Esophagus squamous epithelium (tissue), 5 donors: ENCODE measurements at places on chromosomes 7 and 10.

- DNase-seq, result no peak
Measured at GRCh38 chr7:153523320-153524015, 528.7 kb upstream of the DPP6 start.

DNA sequence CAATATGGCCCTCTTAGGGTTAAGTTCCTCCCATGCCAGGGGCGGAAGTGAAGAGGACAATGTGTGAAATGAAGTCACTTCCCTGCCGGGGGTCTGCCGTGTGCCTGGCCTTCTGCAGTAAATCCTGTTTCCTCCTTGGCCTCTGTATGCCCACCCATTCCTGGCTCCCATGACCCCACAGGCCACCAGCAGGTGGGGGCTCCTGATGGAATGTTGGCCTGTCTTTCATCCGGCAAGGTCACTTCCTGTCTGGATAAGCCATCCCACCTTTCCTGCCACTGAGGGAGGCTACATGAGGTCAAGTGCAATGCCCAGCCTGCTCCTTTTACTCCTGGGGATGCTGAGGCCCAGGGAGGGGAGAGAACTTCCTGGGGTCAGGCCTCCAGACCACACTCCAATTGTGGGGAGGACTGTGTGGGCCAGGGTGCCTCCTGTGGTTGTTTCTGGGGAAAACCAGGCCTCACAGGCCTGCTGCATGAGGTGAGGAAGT, 22.3 kb downstream of the PALD1 start:
- no peak for DNase-seq

DNA sequence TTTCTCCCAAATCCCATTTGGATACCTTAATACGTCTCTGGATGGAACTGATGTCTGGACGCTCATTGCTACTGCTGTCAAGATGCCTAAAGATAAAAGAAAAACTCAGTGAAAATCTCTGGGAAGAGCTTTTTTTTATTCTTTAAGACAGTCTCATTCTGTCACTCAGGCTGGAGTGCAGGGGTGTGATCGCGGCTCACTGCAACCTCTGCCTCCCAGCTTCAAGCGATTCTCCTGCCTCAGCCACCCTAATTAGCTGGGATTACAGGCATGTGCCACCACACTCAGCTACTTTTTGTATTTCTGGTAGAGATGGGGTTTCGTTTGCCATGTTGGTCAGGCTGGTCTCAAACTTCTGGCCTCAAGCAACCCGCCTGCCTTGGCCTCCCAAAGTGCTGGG, 102.2 kb downstream of the NT5C2 start:
- DNase-seq, result no peak

DNA sequence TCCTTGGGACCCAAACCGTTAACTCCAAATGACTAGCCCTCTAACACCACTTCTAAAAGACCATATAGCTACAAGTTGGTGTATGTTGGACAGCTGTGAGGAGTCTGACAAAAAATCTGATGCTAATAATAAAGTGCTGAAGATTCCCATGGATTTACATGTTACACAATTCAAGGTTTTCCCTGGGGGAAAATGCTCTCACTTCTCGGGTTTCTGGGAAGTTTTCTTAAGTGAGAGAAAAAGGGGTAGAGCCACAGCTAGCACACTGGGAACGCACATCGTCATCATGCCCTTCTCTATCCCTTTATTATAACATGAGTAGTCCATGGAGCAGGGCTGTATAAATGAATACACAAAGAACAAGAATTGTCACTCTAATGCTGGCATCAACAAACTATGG, 162.1 kb downstream of the CHCHD3 start:
- DNase-seq, result no peak

DNA sequence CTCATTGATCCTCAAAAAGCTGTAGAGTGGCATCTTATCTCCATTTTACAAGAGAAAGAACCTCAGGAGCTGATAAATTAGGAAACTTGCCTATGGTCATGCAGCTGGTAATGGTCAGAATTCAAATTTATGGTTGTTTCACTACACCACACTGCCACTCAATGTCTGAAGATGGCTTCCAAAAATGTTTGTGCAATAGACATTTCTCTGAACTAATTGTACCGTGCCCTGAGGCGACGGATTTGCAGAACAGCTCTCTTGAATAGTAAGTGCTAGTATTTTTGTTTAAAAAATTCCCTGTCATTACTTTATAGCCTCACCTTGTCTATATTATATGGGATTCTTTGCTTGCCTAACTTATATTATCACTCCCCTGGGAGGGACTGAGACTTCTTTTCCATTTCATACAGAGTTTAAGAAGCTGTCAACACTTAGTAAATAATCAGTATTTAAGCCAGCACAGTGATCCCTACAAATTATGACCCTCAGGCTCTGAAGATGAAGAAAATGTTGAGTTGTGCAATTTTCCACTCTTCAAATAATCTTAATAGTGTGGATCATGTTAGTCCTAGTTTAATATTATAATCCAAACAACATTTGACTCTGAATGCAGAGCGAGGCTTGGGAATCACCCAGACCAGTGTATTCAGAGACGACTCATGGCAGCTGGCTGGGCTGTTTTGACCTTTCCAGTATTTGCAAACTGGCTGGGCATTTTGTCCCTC, 346.6 kb downstream of the PTEN start:
- no peak for DNase-seq

GRCh38 chr7:115526278-115526677, 504.3 kb downstream of the TFEC start:
- no peak for DNase-seq

DNA sequence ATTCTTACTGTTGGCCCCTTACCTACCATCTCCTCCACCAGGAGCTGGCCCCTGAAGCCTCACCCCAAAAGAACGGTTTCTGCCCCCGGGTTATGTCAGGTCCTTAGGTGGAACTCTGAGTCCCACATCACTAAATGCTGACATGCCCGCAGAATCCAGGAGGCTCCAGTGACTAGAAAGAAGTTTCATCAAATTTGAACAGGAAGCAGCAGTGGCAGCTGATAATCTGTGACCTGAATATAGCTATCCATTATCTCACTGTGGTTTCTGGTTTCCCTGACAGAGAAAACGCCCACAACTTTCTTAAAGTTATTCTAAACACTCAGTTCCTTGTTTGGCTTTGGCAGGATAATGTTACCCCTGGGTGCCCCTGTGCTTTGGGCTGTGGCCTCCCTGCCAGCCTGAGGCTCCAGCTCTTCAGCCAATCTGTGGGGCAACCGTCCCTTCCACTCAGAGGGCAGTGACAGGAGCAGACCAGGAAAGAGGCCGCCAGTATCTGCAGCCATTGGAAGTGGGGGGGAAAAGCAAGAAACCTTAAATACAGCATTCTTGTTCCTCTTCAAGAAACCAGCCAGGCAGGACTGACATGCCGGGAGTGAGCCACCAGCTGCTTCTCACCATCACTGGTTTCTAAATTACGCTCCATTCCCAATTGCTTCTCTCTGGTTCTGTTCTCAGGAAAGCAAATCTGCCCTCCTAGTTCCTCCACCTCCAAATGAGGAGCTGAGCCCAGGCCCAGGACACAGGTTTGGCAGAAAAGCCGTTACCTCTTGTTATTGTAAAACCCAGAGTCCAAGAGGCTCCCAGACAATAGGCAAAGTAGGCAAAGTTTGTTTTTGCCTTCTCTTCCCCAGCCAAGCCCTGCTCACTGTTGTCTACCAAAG, 41.2 kb upstream of the VCL start:
- DNase-seq, result no peak

DNA sequence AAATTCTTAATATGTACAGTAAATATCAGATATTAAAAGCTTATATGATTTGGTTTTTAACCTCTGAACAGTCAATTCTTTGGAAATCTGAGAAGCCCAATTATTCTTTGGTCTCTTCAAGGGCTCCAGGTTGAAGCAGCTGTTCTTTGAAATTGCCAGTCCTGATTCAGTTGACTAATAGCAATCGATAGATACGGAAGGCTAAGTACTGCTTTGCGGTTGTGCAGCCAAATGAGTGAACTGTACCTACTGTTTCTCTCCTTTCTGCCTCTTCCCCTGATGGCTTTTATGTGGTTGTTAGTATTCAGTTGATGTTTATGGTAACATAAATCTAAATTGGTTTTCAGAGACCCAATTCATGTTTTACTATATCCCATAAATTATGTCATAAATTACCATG, 103.1 kb upstream of the RPA3 start:
- no peak for DNase-seq

DNA sequence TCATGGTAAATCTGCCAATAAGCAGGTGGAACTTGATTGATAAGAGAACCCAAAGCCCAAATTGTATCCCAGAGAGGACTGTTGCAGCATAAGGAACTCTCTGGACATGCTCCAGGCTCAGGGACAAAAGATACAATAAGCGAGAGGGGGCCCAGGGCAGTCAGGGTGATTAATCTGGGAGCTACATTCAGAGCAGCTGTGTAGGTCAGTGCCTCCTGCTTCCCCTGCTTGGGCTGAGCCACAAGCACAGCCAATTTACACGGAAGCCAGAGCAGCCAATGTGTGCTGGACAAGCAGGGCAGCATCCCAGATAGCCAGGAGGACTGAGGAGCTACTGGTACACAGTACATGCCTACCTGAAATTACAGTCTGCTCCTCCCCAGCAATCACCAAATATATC, 24.2 kb downstream of the MYPN start:
- no peak for DNase-seq

DNA sequence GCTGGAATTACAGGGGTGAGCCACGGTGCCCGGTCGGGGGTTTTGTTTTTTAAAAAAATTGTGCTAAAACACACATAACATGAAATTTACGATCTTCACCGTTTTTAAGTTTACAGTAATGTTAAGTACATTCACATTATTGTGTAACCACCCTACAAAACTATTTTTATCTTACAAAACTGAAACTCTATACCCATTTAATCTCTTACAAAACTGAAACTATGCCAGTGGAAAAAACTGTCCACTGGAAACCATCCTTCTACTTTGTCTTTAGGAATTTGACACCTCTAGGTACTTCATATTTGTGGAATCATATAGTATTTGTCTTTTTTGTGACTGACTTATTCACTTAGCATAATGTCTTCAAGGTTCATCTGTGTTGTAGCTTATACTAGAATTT, 1.0 kb upstream of the PSMC2 start:
- no peak for DNase-seq

DNA sequence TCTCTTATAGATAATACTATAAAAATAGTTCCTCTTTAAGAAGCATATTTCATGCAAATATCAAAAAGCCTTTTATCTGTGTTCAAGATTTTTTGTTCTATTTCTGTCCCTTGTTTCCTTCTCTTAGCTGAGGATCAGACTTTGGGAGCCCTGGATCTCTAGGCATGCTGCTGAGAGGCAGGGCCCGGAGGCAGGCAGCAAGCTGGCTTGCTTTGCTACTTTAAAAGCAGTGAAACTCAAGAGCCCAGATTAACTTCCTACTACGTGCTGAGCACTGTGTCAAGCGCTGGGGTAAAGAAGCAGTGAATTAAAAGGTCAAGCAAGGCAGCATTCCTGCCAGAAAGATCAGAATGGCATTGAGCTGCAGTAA, 31.0 kb upstream of the ARID5B start:
- DNase-seq, result no peak

GRCh38 chr10:114266521-114266920, 27.5 kb downstream of the VWA2 start:
- DNase-seq, result no peak

GRCh38 chr7:27173956-27174873, at the start of gene HOXA10:
TSS of gene HOXA10 (minus strand) at chr7:27174320. CDS start at chr7:27174306, 14 bp downstream.
- no peak for DNase-seq

DNA sequence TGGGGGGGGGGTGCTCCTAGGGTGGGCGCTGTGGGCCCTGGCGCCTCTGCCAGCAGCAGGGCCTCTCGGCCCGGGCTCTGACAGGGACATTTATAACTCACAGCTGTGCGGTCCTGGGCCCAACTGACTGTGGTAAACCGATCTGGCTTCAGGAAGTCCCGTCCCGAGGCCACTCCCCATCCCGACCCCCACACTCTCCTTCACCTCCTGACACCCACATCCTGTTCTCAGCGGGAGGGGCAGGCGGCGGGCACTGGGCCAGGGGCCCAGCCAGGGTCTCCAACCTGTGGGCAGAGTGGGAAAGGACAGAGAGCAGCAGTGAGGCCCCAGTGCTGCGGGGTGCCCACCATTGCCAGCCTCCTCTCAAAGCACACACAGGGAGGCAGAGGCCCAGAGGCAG, 69.1 kb downstream of the ZMIZ1 start:
- no peak for DNase-seq

GRCh38 chr10:60937784-60938654, 6.0 kb downstream of the RHOBTB1 start:
- no peak for DNase-seq

DNA sequence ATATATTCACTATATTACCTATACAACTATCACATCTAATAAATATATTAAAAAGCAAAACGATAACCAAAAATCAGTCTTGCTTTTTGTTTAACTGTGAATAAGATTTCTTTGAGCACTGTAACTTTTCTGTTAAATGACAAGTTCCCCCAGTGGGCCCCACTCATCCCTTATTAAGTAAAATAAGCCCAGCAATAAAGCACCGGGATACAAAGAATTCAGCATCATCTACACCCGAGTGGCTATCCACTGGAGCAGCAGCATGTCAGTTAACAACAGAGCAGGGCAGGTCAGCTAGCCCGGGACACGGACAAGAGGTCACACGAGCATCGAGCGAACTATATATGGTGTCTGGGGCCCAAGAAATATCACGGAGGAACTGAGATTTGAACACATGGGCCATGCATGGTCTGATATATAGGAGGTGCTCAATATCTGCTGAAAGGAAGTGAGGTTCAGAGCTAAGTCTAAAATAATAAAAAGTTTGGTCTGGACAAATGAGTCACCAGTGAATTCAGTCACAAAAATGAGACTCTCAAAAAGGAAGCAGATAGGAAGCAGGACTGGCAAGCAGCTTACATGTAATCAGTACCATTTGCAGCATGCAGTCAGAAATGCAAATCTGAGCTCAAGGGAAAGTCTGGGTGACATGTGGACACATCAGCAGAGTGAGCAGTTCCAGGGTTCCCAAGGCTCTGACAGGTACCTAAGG, 4.1 kb downstream of the ERCC6 start:
- DNase-seq, result no peak
